ENCODE measurements at places on chromosomes 13 and 19.

GRCh38 chr19:28242317-28242927 is 970.5 kb downstream of the UQCRFS1 start:
- DNase-seq: no peak

DNA sequence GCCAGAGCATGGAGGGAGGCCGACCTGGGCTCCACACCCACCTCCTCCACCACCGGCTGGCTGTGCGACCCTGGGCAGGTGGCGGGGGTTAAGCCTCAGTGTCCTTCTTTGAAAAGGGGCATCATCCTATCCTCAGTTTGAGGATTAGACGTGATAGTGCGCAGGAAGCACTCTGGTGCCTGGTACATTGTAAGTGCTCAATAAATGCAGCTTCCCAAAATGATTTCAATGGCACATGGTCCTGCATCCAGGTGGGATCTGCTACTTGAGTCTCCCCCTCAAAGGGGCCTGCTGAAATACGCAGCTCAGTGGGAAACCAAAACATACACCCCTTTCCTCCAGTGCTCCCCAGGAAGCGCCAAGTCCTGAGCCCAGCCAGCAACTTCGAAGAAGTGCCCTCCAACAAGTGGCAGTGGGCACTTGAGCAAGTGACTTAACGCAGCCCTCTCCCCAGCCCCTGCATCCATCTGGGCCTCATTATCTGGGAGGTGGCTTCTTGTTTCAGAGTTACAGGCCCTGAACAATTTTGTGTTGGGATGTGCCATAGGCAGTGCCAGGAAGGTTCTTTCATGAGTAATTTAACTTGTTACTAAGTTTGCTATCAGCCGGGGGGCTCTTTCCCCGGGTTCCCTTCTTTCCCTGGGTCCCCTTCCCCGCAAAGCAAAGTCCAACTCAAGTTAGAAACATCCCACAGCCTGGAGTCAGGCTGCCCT is 17.9 kb downstream of the ACTN4 start:
- no peak for DNase-seq

DNA sequence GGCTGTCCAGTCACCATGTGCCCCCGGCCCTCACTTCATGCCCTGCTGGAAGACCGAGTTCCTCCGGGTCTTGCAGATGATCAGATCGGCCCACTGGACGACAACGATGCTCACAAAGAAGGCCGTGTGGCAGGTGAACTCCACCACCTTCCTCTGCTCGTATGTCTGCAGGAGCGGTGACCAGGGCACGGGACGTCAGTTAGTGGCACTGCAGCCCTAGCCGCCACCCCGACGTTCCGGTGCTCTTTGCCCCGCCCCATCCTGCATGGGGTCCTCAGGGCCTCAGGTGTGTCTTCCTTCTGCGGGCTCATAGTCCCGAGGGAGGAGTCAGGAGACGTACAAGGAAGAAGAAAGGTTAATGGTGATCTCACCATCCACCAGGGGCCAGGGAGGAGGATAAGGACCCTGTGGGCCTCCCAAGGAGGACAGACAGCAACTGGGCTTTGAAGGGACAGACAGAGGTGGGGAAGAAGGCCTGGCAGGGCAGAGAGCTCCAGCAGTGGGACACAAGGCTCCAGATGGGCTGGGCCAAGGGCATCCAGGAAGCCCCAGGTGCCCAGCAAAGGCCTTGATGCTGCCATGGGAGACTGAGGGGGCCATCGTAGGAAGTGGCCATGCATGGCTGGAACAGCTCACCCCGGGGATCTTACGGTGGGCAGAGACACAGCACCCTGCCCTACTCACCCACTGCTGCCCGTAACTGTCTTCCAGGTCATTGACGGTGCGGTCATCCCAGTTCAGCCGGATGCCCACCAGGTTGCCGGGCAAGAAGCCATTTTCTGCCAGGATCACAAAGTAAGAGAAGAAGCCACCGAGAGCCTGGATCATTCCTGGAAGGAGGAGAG is 9.9 kb upstream of the RABAC1 start:
- DNase-seq: no peak

GRCh38 chr19:4449639-4450028 is 8.0 kb downstream of the UBXN6 start:
- no peak for DNase-seq

- no peak for DNase-seq
These were observed 32.5 kb downstream of the CCDC70 start for GRCh38 chr13:51894239-51894638.

GRCh38 chr13:101627556-101627943 is 175.1 kb downstream of the ITGBL1 start:
- no peak for DNase-seq

DNA sequence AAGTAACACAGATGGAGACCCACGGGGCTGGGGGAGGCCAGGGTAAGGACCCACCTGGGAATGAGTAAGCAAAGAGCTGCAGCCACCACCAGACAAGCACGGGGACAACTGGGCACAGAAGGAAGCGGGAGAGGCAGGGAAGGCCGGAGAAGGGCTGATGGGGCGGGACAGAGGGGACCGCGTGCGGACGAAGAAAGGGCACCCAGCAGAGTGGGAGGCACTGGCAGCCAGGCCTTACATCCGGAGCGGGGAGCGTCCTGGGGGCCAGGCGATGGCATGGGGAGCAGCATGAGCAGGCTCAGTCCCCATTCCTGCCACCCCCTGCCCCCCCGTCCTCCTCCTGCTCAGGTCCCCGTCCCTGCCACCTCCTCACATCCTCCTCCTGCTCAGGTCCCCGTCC is 3.0 kb downstream of the PROZ start:
- no peak for DNase-seq

DNA sequence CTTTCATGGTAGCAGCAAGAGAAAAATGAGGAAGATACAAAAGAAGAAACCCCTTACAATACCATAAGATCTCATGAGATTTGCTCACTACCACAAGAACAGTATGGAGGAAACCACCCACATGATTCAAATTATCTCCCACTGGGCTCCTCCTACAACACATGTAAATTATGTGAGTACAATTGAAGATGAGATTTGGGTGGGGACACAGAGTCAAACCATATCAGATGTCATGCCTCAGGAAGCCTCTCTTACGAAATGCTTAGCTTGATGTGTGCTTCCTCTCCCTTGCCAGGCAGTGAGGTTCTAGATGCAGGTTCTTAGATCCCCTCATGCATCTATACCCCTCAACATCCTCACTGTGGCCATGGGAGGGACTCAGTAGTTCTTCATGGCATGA is 63.2 kb upstream of the RGCC start:
- DNase-seq: no peak

GRCh38 chr19:29674374-29675119 is 9.3 kb downstream of the PLEKHF1 start:
- no peak for DNase-seq

GRCh38 chr19:6423499-6424194 is 964 bp downstream of the KHSRP start:
- DNase-seq: peak; percentile 60

DNA sequence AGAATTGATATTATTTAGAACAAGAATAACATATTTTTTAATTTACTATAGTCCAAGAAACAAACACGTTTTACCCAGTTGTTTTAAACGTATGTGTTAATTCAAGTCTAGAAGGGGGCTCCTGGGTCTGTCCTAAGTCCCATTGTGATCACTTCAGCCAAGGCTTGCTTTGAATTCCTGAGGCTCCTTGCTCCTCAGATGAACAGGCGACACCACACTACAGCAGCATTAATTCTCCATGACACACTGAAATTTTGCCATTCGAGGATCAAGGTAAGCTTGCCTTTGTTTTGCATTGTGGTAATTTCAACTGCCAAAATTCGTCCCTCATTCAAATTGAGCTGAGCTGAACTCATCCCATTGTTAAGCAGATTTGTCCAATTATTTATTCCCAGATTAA is 1442.6 kb downstream of the SLITRK5 start:
- DNase-seq: no peak

GRCh38 chr13:23391752-23392151 is 41.8 kb downstream of the SACS start:
- DNase-seq: no peak

- DNase-seq: peak; percentile 83
These were observed 21.9 kb upstream of the CPB2 start for GRCh38 chr13:46126552-46127357.

GRCh38 chr13:25494698-25495411 is 123.1 kb downstream of the ATP8A2 start:
- no peak for DNase-seq

- DNase-seq: no peak
These were observed 46.3 kb upstream of the CEACAM21 start for GRCh38 chr19:41529484-41530183.

DNA sequence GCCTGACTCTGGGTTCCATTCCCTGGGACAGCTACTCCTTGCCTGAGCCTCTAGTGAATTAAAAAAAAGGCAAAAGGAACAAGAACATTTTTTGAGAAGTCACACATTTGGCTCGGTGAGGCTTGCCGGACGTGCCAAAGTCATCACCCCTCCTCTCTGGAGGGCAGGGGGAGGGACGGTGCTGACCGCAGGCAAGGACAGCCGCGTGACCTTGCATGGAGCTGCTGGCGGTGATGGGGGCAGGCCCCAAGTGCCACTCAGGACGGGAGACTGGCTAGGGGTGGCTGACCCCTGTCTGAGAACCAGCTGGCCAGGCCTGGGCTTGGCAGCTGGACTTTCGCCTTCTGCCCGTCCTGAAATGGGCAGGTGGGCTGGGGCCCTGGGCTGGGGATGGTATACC is 26.4 kb downstream of the MAP2K2 start:
- no peak for DNase-seq

DNA sequence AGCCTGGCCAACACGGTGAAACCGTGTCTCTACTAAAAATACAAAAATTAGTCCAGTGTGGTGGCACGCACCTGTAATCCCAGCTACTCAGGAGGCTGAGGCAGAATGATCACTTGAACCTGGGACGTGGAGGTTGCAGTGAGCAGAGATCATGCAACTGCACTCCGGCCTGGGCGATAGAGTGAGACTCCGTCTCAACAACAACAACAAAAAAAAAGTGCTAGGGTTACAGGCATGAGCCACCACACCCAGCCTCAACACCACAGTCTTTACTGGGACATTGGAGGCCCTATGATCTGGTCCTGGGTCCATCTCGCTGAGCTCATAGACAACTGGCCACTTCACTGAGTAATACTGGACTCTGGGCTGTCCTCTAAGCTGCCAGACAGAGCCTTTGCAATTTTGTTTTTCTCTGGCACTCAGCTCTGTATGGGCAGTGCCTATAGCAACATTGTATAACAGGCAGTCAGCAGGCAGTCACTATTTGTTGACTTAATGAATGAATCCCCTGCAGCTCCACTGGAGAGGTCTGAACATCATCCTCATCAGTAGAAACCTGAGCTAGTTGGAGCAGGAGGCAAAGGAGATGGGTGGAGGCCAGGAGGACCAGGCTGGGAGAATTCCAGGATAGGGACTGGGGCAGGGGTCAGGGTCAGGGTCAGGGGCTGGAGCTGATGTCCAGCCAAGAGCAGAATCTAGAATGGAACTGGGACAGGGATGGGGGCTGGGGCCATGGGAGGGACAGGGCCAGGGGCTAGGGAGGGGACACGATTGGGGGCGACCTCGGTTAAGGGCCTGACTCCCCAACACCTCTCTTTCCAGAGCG is 8.1 kb downstream of the BLOC1S3 start:
- no peak for DNase-seq

DNA sequence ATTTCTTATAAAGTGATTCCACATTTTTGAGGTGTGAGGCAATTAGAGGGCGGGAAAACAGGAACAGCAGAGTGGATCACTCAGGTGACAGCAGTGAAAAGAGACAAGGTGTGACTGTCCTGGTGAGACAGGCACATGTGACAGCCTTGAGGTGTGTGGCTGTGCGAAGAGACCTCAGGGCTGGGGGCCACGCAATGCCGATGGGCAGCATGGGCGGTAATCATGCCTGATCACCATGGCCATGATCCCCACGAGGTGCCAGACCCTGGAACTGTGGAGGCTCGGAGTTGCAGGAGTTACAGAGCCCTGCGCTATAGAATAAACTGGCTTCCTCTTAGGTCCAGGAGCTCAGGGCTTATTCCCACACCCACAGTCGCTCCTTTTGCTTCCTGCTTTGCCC is 2.0 kb downstream of the SPACA6 start:
- no peak for DNase-seq

- DNase-seq: no peak
These were observed 141.3 kb downstream of the ZAR1L start for GRCh38 chr13:32173881-32174280.

DNA sequence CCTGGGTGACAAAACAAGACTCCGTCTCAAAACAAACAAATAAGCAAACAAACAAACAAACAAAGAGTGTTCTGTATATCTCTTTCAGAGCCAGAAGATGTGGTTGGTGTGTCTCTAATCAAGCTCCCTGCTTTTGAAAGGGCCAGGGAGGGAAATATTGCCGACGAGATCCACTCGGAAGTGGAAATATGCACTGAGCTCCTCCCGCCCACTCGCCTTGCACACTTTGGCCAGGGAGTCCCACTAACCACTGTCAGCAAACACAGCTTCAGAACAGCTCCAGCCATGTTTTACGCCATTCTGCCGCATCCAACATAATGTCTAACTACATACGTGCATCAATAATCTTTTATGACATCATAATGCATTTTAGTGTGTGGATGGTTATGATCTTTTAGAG is 155.5 kb upstream of the VSTM2B start:
- DNase-seq: no peak

- DNase-seq: no peak
These were observed 1753.0 kb downstream of the SLITRK1 start for GRCh38 chr13:82129281-82129680.

DNA sequence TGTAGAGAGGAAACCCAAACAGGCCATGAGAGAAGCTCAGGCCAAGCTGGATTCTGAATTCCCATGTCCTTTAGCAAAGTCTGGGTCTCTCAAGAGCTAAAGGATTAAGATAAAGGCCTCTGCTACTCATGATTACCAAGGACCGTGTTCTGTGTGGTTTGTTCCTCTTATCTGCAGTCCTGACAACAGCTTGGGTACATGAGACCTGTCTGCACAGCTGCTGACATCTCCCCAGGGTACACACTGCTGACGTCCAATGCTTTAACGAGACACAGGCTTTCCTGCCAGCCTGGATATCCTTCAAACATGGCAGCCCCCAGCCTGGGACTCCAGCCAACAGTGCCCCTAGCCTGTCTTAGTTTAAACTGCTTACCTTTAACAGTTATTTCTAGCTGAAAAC is 211.0 kb downstream of the SLC7A1 start:
- DNase-seq: no peak

DNA sequence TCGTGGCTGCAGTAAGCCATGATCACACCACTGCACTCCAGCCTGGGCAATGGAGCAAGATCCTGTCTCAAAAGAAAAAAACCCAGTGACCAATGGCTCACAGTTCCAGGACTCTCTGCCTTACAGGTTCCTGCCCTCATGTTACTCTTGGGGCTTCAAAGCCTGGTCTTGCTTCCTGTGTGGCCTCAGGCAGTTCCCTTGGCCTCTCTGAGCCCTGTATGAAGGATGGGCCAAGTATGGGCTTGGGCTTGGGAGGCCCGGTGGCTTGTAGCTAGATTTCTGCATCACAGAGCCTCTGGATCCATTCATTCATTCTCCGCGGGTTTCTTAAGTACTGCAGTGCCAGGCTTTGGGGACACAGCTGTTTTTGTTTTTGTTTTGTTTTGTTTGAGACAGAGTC is 780 bp upstream of the TSPAN16 start:
- no peak for DNase-seq

GRCh38 chr13:110881839-110882627 is 32.8 kb downstream of the ANKRD10 start:
- DNase-seq: no peak

All from activated CD4-positive, alpha-beta memory T cell treated with anti-CD3 and anti-CD28 coated beads for 36 hours (primary cell).